ENCODE measurements at places on chromosomes 5 and 9. TPM values are rescaled to one million over a fixed set of nuclear protein-coding genes. Genes with fewer than 3 reads are reported as not detected.

GPX3 gene
- 592 TPM for total RNA-seq

SERINC5 gene
- 10.7 TPM for total RNA-seq

NDOR1 gene
- 5.5 TPM for total RNA-seq

FSD1L gene
- total RNA-seq = 5.5 TPM

FBN2 gene
- total RNA-seq = 23.5 TPM

C5orf52 gene
- total RNA-seq = not detected

ATOX1 gene
- total RNA-seq = 61.7 TPM

SH3PXD2B gene
- 5.3 TPM for total RNA-seq

GAS1 gene
- total RNA-seq = 21.8 TPM

TMEM252 gene
- not detected for total RNA-seq

FABP6 gene
- 3.4 TPM for total RNA-seq

AMACR gene
- total RNA-seq = 5.5 TPM

ARL14EPL gene
- total RNA-seq = not detected

PPIC gene
- 43.6 TPM for total RNA-seq

ARAP3 gene
- 12.5 TPM for total RNA-seq

MARVELD2 gene
- total RNA-seq = 0.94 TPM

TAS2R1 gene
- not detected for total RNA-seq

RACK1 gene
- total RNA-seq = 577 TPM

MELK gene
- 0.48 TPM for total RNA-seq

Data from Right ventricle myocardium superior (tissue), 1 donor.